Midbrain (tissue), 1 donor: ENCODE measurements at places on chromosomes 12 and 14.

- DNase-seq: no peak
Measured at GRCh38 chr12:130713581-130713991, 2.5 kb downstream of the RIMBP2 start.

DNA sequence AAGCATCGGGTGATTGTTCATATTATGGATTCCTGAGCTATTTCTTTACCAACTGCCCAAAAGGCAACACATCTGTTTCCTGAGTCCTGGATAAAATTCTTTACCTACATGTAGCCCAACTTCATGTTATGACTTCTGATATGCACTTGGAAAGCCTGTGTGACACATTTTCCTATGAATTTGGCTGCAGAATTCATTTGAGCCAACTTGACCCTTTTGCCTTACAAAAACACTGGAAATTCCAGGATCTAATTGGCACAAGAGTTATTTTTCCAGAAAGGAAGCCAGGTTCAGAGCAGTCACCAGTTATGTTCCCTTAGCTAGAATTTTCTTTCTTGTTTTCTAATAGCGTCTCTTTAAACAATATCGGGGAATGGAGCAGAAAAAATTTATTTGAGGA, 202.5 kb upstream of the LRIG3 start:
- DNase-seq: no peak

- DNase-seq: no peak
Measured at GRCh38 chr12:132250707-132251106, 78.7 kb downstream of the GALNT9 start.

GRCh38 chr12:96751626-96752025, 155.4 kb upstream of the NEDD1 start:
- no peak for DNase-seq

- DNase-seq: no peak
Measured at GRCh38 chr12:71556875-71557274, 106.8 kb downstream of the ZFC3H1 start.

DNA sequence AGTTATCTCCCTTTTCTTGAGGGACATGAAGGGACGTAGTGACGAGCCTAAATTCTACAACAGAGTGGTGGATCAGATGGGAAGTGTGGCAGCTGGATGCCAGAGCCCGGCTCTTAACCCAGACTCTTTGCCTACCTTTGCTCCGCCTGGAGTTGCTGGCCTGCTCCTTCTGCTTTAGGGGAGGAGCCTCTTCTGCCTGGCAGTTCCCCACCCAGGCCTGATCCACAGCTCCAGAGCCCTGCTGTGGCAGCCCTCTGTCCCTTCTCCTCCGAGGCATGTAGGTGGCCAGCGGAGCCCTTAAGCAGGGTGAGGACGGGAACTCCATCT, 2.3 kb upstream of the PRPH start:
- no peak for DNase-seq

GRCh38 chr14:36174767-36175424, 1.6 kb downstream of the PTCSC3 start:
- no peak for DNase-seq

DNA sequence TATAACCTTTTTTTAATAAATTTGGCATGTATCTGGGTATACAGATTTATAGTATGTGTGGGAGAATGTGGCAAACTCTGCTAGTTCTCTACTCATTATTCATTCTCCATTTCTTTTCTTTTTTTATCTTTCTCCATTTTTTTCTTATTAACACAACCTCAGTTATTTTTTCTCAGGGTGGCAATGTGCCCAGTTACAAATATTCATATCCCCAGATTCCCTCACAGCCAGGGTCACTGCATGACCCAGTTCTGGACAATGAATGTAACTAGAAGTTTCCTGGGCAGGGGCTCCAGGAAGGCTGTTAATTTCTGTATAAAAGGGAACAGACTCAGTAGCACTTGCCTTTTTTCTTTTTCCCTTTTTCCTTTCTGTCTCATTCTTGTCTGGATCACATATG, 95.6 kb downstream of the VCPKMT start:
- no peak for DNase-seq

DNA sequence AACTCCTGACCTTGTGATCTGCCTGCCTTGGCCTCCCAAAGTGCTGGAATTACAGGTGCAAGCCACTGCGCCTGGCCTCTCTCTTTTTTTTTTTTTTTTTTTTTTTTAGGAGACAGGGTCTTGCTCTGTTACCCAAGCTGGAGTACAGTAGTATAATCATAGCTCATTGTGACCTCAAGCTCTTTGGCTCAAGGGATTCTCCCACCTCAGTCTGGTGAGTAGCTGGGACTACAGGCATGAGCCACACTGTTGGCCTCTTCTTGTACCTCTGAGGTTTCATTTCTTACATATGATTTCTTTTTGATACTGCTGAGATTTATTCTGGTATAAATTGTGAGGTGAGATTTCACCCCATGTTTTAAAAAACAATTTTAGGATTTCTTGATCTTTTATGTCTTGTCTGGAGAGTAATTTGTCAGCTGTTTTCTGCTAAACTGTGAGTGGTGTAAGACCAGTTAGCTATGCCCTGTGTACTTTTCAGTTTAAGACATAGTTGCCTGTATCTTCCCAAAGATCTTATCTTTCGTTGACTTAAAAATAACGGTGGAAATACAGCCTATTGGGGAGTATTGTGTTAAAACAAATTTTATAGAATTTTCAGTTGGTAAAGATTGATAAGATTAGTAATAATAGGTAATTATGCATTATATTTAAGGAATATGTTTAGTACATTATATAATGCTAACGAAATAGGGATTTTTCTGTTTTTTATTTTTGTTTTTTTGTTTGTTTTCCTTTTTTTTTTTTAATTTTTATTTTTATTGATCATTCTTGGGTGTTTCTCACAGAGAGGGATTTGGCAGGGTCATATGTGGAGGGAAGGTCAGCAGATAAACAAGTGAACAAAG, 31.7 kb downstream of the WDR20 start:
- DNase-seq: no peak

DNA sequence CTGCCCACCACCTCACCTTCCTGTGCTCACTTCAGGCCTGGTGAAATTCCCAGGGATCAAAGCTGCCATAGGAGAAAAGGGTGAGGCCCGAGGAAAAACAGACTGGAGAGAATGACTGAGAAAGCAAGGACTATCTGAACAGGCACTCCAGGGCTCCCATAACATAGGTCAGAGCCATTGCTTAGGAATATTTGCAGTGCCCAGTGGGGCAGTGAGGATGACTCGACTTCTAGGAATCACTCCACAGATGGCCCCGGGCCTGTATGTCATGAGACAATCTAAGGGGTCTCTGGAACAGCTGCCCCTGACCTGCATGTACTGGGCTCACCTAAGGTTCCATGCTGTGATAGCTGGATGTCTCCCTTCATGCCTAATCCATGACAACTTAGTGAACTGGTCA, 51.6 kb downstream of the GPHB5 start:
- DNase-seq: no peak

DNA sequence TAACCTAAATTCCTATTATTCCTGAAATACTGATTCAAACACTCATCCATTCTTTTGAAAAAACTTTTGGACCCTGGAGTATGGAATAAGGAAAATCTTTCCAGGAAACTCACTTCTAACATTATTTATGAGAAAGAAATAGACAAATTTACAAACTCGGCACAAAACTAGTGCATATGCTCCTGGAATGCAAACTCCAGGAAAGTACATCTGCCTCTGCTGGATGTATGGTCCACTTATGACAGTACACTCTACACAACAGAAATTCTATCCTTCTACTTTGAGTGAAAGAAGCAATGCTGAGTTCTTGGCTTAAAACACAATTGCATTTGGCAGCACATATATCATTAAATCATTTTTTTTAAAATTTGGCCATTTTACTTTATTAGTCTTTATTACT, 700.5 kb upstream of the STXBP6 start:
- DNase-seq: no peak

- DNase-seq: no peak
Measured at GRCh38 chr14:106417224-106418049, 891.1 kb downstream of the TMEM121 start.

DNA sequence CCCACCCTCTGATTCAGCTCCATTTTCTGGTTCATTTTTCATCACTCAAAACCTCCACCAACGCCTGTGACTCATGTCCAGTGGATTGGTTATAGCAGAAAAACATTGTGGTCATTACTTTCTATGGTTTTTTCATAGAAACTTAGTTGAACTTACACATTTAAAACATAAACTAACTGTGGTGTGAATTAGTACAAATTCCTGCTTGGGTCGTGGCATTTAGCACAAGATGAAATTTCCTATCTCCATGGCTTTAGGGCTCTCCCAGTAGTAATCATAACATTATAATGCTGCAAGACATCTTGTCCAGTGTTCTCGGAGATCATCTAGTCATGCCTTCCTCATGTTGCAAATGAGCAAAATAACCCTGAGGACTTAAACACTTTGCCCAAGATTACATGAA, 7.1 kb downstream of the RNASE7 start:
- DNase-seq: no peak

DNA sequence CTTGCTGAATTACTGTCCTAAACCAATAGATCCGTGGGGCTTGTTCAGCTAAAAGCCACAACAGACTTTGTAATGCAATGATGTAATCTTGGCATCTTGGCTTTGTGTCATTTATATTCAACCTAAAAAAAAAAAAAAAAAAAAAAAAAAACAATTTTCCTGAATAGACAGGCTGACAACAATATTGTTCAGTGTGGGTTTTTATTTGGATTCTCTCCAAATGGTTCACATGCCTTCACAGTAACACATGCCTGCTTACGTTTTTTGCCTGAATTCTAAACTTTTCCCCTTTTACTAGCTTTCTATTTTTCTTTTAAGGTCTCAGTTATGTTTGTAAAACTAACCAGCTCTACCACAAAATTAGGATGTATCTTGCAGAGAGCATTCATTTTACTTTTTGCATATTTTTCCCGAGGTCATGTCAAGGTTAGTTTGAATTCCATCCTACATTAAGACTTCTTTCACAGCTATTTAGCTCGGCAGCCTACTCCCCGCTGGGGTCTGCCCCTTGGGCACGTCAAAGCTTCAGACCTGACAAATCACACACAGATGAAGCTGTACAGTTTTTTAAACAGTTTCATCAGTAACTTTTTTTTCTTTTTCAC, 213.7 kb upstream of the NPAS3 start:
- no peak for DNase-seq

- no peak for DNase-seq
Measured at GRCh38 chr12:67794161-67794560, 145.6 kb downstream of the DYRK2 start.

DNA sequence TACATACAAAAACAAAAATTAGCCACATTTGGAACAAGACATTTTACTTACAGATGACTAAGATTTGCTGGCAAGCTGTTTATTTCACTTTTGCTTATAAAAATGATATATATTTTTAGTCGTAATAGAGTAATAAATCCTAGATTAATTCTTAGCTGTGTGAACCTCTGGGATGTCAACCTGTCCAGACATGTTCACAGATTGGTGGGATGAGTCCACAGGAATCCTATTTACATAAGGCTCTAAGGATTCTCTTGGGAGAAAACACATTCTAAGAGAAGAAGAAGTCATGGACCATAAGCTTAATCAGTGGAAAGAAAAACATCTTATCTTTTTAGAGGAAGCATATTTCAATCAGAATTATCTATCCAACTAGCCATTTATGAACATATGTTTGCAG, 797.4 kb downstream of the C12orf50 start:
- DNase-seq: no peak

- DNase-seq: no peak
Measured at GRCh38 chr12:44193281-44193680, 357.4 kb downstream of the TMEM117 start.

DNA sequence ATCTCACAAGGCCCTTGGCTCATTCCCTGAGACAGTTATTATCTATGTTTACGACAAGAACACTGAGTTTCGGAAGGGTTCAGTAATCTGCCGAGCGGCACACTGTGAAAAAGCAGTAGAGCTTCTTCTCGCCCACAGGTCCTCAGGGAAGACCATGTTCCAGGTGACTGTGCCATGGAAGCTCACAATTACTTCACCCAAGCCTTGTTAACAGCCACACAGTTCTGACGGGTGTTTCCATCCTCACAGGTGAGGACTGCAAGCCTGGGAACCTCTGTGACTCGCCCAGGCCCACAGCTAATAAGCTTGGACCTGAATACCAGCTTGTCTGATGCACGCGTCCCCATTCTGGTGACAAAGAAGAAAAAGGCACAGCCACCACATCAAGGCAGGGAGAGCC, 15.4 kb downstream of the SETD3 start:
- no peak for DNase-seq

GRCh38 chr12:89883630-89884389, 175.2 kb upstream of the ATP2B1 start:
- no peak for DNase-seq

GRCh38 chr12:118841588-118841987, 139.8 kb upstream of the SRRM4 start:
- no peak for DNase-seq

GRCh38 chr12:125412506-125412905, 347.3 kb downstream of the AACS start:
- peak; percentile 29 for DNase-seq

- no peak for DNase-seq
Measured at GRCh38 chr14:101418601-101419000, 142.7 kb upstream of the DIO3 start.

DNA sequence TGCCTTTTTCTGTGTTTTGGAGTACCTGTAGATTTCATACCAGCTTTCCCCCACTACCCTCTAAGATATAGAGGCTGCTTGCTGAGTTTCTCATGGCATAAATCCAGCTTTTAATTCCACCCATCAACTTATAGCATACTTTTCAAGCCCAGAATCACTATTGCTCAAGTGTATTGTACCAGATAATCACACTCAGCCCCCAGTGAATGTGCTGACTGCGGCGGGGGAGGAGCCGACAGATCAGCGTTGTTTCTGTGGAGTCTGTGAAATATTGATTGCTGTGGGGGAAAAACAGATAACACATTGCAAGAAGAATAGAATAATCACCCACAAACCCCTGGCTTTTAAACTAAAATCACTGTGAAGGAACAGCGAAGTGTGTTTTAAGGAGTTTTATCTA, 296.1 kb downstream of the TMEM132D start:
- no peak for DNase-seq

DNA sequence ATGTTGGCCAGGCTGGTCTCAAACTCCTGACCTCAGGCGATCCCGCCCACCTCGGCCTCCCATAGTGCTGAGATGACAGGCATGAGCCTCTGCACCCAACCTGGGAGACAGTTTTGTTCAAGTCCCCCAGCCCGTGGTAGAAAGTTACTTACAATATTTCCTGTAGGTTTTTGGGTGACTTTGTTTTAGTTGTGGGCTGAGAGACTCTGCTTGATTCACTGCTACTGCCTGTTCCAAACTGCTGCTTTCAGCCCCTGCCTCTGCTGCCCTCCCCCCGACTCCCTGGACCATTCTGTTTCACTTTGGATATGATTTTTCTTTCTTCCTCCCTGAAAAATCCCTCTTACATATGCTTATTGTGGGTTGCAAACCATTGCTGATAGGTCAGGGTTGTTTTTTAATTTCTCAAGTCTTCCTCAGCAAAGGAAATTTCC, 13.4 kb upstream of the PCNX1 start:
- no peak for DNase-seq

DNA sequence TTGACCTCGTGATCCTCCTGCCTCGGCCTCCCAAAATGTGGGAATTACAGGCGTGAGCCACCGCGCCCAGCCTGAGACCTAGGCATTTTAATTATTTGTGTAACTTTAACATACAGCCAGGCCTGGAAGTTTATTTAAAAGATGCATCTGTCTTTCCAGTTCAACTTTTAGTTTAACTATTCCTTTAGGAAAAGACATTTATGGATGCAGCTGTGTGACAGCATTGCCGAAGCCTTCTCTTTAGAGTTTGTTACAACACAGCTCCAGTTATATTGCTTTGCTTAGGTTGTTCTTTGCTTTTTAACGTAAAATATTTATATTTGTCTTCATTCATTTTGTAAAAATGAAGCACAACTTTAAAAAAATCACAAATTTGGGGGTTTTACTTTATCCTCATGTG, 67.0 kb downstream of the DIP2B start:
- DNase-seq: no peak

GRCh38 chr14:22786685-22787084, 20.2 kb downstream of the OXA1L start:
- no peak for DNase-seq
